NCI-H2107 (cell line): ENCODE measurements at places on chromosomes 16 and 17.

DNA sequence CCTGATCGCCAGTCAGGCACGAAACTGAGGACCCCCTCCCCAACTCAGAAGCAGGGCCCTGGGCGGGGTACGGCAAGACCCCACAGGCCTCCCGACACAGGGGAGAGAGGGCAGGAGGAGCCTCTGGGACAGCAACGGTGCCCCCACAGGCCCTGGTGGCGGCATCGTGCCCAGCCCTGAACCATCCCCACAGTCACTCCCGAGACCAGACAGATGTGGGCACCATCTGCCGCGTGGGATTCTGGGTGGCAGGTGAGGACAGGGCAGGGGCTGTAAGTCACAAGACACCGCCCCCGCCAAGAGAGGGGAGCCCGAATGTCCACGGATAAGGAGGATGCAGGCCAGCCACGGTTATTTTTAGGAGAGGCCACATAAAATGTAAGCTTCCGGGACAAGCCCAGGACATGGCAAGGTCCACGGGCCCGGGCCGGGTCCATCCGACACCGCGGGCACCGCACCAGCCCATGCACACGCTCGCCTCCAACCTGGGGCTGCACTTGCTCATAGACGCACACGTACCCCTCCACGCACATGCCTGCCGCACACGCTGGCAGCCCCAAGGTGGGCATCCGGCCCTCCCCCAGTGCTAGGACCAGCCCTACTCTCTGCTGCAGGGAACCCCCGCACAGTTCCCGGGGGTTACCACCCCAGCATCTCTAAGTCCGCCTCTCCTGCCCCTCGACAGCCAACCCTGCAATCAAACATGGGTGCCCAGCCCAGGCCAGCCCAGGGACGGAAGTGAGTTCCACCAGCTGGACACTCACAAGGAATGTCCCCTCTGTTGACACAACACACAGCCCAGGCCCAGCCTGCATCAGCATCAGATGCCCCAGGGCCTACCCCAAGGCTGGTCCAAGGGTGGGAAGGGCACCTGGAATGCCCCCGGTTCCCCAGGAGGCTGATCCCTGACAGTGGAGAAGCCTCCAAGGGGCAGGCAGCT, 8.2 kb upstream of the PVALEF start:
- no peak for DNase-seq

- DNase-seq: no peak
Observed at GRCh38 chr17:40509626-40510327, 8.4 kb upstream of the TNS4 start.

DNA sequence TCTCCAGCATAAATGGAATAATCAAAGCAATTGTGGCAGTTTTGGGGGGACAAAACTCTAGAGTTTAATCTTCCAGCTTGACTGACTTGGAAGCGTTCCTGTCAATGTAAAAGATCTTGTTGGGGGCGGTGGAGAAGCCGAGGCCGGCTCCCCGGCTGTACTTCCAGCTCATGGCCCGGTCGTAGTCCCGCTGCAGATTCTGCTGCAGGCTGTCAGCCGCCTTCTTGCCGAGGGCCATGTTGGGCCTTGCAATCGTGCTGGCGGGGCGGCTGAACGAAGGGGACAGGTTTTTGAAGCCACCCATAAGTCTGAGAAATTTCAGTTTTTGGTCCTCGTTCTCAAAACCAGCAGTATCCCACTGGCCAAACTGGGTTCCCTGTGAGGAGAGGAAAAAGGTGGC, 11.2 kb downstream of the KNOP1 start:
- no peak for DNase-seq

DNA sequence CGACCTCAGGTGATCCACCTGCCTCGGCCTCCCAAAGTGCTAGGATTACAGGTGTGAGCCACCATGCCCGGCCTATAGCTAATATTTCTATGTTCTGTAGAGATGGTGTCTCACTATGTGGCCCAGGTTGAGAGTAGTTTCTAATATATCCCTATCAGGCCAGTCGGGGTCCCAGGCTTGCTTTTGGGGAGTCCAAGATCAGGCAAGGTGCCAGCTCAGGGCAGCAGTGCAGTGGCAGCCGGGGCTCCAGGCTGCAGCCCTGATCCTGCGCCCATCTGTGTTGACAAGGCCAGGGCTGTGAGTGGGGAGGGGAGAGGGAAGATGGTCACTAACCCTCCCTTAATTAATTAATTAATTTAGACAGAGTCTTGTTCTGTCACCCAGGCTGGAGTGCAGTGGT, 77.6 kb upstream of the CDC42EP4 start:
- no peak for DNase-seq

GRCh38 chr17:81733507-81734404, 21.7 kb downstream of the SLC25A10 start:
- peak; percentile 60 for DNase-seq

DNA sequence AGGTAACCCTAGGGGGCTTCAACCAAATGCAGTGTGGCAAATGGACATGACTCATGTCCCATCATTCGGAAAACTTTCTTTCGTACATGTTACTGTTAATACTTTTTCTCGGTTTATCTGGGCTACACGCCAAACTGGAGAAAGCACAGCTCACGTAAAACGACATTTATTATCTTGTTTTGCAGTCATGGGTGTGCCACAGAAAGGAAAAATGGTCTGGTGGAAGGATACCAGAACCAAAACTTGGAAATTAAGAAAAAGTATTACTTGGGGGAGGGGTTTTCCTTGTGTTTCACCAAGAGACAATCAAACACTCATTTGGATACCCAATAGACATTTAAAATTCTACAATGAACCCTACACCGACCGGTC, 23.6 kb downstream of the ALOX15B start:
- no peak for DNase-seq

DNA sequence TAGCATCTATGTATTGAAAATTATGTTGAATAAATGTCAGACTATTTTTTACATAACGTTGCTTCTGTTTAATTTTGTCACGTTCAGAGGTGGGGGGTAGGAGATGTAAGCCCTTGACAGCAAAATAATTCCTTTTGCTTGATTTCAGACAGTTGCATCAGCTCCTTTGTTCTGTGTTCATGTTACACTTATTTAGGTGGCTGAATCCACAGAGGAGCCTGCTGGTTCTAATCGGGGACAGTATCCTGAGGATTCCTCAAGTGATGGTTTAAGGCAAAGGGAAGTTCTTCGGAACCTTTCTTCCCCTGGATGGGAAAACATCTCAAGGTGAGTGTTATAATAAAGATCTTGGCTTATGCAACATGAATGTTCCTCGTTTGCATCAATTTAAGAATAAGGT, 4.5 kb downstream of the HERPUD1 start:
- no peak for DNase-seq

GRCh38 chr17:29613352-29613837, 9.3 kb downstream of the CORO6 start:
- DNase-seq: no peak

DNA sequence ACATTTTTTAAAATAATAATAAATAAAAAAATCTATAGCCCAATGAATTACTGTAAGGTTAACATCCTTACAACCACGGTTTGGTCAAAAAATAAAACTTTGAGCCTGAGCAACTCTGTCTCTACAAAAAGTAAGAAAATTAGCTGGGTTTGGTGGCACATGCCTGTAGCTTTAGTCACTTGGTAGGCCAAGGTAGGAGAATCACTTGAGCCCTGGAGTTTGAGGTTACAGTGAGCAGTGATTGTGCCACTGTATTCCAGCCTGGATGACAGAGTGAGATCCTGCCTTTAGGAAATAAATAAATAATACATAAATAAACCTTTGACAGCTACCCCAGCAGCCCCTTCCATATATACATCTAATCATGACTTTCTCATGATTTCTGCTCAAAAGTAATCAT, 26.9 kb upstream of the PHAF1 start:
- no peak for DNase-seq

DNA sequence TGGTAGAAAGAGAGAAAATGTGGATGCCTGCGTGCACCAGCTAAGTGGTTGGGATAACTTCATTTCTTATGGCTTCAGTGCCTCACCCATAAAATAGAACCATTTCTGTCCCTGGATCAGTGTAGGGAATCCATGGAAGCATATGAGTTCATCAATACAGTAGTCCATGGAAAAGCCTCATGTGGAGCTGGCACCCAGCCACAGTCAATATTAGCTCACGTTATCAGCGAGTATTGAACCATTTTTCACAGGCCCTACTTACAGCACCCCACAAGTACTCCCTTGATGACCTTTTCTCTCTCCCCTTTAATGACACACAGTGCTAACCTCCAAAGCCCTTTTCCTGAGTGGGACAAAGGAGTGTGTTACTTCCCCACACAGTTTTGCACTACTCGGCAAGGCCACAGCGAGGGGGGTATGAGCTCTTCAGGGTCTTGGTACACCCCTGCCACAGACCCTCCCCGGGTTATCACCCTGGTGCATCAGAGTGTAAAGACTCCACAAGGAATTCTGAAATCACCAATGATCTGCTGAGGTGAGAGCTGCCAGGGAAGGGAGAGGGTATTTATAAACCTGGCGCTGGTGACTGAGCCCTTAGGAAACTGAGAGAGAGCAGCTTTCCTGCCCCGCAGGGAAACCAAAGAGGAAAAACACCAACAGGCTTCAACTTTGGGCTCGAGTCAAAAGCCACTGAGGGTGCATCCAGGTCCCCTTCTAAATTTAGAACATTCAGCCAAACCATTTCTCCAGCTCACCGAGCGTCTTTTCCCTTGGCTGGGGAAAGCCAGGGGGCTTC, 36.9 kb downstream of the DYNLRB2 start:
- no peak for DNase-seq

DNA sequence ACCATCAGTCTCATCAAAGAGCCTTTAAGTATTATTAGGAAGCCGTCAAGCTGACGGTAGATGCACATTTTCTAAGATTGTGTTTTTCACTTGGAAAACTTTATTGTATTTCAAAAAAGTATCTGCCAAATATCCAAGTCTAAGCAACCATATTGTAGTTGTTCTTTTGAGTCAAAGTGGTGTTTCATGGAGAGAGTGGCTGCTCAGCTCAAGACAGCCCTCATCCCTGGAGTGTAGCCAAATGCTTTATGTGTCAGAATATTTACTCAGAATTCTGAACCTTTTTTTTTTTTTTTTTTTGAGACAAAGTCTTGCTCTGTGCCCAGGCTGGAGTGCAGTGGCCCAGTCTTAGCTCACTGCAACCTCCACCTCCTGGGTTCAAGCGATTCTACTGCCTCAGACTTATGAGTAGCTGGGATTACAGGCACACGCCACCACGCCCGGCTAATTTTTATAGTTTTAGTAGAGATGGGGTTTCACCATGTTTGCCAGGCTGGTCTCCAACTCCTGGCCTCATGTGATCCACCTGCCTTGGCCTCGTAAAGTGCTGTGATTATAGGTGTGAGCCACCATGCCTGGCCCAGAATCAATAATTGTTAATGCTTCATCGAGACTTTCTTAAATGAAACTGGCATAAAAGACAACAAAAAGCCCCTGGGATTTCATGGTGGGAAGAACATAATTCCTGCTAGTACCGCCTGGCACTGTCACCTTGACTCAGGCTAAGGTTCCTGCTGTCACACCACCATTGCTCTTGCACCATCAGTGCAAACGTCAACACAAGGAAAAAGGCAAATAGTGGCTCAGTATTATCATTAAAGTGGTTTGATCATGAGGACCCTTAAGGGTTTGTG, 45.5 kb downstream of the PRKCA start:
- no peak for DNase-seq

DNA sequence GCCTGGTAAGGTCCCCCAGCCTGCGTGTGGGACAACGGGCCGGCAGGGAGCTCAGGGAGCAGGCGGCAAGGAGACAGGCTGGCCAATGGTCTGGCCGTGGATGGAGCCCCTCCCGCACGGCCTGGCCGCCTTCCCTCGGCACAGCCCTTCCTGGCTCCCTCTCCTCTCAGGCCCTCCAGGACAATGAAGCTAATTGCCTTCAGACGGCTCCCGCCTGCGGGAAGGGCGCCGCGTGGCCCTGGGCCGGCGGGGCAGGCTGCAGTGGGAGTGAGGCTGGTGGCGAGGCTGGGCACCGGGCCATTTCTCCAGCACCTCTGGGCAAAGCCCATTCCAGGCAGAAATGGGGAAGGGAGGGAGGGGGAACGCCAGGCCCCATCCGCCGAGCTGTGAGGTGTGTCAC, 50.9 kb downstream of the ENGASE start:
- DNase-seq: no peak

DNA sequence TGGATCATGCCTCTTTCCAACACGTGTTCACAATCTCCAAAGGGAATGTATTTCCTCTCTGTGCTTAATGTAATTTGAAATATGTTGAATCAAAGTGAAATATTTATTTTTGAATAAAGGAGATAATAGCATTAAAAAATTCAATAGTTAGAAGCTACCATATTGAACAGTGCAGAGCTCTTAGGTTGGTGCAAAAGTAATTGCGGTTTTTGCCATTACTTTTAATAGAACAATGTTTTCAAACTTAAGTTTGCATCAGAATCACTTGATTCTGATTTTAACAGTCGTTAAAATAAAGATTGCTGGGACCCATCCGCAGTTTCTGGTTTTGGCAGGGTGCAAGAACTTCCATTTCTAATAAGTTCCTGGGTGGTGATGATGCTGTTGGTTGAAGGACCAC, 10.0 kb upstream of the MEIOC start:
- no peak for DNase-seq

- DNase-seq: no peak
Observed at GRCh38 chr16:62475573-62475972, 439.3 kb upstream of the CDH8 start.

DNA sequence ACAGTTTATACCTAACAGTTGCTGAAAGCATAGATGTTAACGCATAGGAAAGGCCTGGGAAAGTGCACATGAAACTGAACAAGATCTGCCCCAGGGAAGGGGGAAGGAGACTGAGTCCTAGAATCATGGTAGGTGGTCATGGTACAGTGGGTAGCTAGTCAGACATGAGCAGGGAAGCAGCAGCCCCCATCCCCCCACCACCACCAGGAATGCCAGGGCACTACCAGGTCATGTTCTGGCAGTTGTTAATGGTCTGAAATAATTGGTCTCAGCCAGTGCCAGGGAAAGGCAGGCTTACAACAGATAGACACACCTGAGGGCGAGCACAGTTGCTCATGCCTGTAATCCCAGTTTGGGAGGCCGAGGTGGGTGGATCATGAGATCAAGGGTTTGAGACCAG, 185.2 kb downstream of the CPPED1 start:
- DNase-seq: no peak

GRCh38 chr16:27107185-27107592, 40.5 kb downstream of the C16orf82 start:
- no peak for DNase-seq

DNA sequence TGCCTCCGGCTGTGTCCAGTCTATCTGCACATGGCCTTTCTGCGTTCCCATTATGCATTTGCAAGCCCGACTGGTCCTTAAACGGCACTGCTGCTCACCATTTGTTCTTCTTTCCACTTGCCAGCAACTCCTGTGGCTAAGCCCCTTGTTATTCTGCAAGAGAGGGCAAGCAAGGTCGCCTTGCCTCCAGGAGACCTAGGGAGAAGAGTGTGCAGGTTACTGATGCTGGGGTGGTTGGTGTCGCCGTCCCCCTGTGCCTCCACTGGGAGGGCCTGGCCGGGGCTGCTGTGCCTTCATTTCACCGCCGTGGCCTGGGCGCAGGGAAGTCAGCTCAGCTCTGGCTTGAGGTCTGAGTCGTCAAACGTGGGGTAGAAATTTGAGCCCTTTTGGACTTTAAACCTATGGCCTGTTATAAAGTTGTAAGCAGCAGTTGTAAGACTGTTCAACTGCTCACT, 12.7 kb downstream of the SLC6A4 start:
- no peak for DNase-seq
